ENCODE measurements at places on chromosomes 6 and 20. TPM values are rescaled to one million over a fixed set of nuclear protein-coding genes. Genes with fewer than 3 reads are reported as not detected.

Gene SMLR1
- not detected for total RNA-seq

Gene PTPRT
- 1.6 TPM for total RNA-seq

DNA sequence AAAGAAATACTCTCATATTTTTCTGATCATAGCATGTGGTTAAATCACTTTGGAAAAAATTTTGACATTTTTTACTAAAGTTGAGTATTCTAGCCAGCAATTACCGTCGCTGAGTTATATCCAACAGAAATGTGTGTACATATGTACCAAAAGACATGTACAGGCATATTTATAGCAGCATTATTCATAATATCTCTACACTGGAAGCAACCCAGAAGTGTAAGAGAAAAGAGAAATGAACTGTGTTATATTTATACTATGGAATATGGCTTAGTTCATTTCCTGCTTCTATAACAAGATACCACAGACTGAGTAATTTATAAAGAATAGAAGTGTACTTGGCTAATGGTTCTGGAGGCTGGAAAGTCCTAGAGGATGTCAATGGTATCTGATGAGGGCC, 474.0 kb upstream of the GJE1 start:
- no peaks in the 10 kb centered on the region for H3K27me3 ChIP-seq
- no peak overlapping the region for H3K4me3 ChIP-seq
- no peaks in the 10 kb centered on the region for H3K4me1 ChIP-seq
- no peaks in the 10 kb centered on the region for H3K36me3 ChIP-seq
- no peak overlapping the region for H3K27ac ChIP-seq
- no peak for DNase-seq

DNA sequence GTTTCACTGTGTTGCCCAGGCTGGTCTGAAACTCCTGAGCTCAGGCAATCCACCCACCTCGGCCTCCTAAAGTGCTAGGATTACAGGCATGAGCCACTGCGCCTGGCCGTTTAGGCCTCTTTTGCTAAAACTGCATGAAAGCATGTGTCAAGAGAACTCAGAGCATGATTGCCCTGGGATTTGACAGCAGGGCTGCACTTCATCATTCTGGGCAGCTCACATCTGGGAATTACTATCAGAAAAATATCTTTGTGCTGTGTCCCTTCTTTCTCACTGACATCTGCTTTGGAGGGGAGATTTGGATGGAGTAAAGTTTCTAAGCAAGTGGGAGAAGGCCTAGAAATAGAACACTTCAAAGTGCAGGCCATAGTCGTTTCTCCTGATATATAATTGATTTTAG, 59.6 kb upstream of the EIF2S2 start:
- no peak overlapping the region for H3K4me3 ChIP-seq
- H3K27me3 ChIP-seq: no peaks in the 10 kb centered on the region
- no peak overlapping the region for H3K27ac ChIP-seq
- no peaks in the 10 kb centered on the region for H3K4me1 ChIP-seq

Gene SMOC2
- 0.94 TPM for total RNA-seq

DNA sequence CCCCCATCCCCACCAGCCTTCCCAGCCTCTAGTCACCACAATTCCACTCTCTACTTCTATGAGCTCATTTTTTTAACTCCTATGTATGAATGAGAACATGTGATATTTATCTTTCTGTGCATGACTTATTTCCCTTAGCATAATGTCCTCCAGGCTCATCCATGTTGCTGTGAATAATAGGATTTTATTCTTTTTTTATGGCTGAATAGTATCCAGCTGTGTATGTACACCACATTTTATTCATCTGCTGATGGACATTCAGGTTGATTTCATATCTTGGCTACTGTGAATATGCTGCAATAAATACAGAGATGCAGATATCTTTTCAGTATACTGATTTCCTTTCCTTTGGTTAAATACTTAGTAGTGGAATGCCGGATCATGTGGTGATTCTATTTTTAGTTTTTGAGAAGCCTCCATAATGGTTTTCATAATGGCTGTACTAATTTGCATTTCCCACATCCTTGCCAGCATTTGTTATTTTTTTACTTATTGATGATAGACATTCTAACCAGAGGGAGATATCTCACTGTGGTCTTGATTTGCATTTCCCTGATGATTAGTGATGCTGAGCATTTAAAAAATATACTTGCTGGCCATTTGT, 194.9 kb downstream of the PACRG start:
- no peak overlapping the region for H3K27ac ChIP-seq
- no peak overlapping the region for H3K4me3 ChIP-seq
- DNase-seq: no peak
- H3K4me1 ChIP-seq: no peaks in the 10 kb centered on the region

GRCh38 chr6:133114973-133115372, 126.2 kb upstream of the EYA4 start:
- DNase-seq: no peak
- H3K27me3 ChIP-seq: no peaks in the 10 kb centered on the region
- H3K4me3 ChIP-seq: no peak overlapping the region
- no peaks in the 10 kb centered on the region for H3K36me3 ChIP-seq
- H3K4me1 ChIP-seq: no peaks in the 10 kb centered on the region

- H3K27ac ChIP-seq: peak overlapping the region; percentile 99
- H3K27me3 ChIP-seq: no peaks in the 10 kb centered on the region
- peak; percentile 96 for DNase-seq
- H3K4me1 ChIP-seq: peaks cover 80% of the 10 kb centered on the region
- H3K36me3 ChIP-seq: peaks cover 5% of the 10 kb centered on the region
These were observed 398 bp downstream of the ZBTB2 start for GRCh38 chr6:151390851-151391470.

DNA sequence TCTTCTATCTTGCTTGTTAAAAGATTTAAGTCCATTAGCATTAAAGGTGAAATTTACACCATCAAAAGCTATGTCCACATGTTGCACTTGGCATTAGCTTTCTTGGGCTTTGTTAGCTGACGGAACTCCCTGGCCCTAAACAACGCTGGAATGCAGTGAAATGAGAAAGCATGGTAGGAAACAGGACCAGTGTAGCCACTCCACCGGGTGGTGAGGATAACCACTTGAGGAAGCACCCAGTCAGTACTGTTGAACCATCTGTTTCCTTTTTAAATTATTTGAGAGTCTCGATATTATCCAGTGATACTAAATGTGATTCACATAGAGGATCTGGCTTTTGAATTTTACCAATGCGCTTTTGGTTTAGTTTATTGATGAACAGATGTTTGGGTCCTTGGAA, 374.9 kb upstream of the NOX3 start:
- DNase-seq: no peak
- no peaks in the 10 kb centered on the region for H3K27me3 ChIP-seq
- no peak overlapping the region for H3K4me3 ChIP-seq
- no peaks in the 10 kb centered on the region for H3K36me3 ChIP-seq
- H3K4me1 ChIP-seq: no peaks in the 10 kb centered on the region

GRCh38 chr6:138258991-138259390, 40.7 kb upstream of the PBOV1 start:
- H3K27me3 ChIP-seq: no peaks in the 10 kb centered on the region
- DNase-seq: no peak
- no peak overlapping the region for H3K27ac ChIP-seq
- no peak overlapping the region for H3K4me3 ChIP-seq

Gene CPXM1
- 1.0 TPM for total RNA-seq

Gene CNR1
- total RNA-seq: 1.7 TPM

Gene EEF1A2
- total RNA-seq: 0.47 TPM

- no peaks in the 10 kb centered on the region for H3K27me3 ChIP-seq
- no peak for DNase-seq
- no peak overlapping the region for H3K27ac ChIP-seq
- no peaks in the 10 kb centered on the region for H3K4me1 ChIP-seq
- no peaks in the 10 kb centered on the region for H3K36me3 ChIP-seq
These were observed 195.6 kb downstream of the NFATC2 start for GRCh38 chr20:51346686-51347485.

GRCh38 chr20:10970109-10970508, 296.3 kb upstream of the JAG1 start:
- H3K27ac ChIP-seq: no peak overlapping the region
- no peaks in the 10 kb centered on the region for H3K27me3 ChIP-seq

- H3K27me3 ChIP-seq: no peaks in the 10 kb centered on the region
- no peak overlapping the region for H3K4me3 ChIP-seq
- no peak overlapping the region for H3K27ac ChIP-seq
- H3K36me3 ChIP-seq: no peaks in the 10 kb centered on the region
These were observed 199.6 kb downstream of the PKHD1 start for GRCh38 chr6:51887859-51888258.

DNA sequence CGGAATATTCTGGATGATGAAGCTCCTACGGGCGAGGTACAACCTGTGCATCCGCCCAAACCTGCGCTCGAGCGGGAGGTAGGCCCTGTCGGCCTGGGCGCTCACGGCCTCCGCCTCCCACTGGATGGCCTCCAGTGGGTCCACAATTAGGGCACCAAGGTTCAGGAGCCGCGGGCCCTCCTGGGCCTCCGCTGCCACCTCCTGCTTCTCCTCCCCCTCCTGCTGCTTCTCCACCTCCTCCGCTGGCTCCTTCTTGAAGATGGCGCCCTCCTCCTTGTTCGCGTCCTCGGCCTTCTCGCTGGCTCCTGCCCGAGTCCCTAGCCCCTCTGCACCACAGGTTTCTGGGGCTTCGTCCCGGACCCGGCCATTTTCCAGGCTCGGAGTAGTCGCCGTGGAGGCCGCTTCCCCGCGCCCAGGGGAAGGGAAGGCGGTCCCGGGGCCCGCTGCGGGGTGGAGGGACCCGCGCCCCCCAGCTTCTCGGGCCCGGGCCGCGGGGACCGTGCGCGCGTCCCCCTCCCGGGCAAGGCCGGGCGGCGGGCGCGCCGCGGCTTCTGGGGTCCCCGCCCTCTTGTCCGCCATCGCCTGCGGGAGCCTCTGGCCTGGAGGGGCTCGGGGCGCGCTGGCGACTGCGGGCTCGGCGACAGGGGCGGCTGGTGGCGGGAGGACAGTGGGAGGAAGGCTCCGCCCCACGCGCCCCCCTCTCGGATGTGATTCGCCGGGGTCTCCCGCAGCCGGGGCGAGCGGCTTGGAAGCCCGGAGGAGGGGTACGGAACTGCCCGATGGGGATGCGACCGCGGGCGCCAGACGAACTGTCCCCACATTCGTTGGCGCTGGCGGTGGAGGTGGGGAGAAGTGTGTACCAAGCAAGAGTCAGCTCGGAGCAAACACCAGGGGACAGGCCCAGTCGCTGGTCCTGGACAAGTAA, 17.6 kb downstream of the PLAGL2 start:
- peak overlapping the region; percentile 29 for H3K4me3 ChIP-seq
- peaks cover 7% of the 10 kb centered on the region for H3K27me3 ChIP-seq
- peaks cover 61% of the 10 kb centered on the region for H3K4me1 ChIP-seq
- H3K36me3 ChIP-seq: peaks cover 7% of the 10 kb centered on the region
- DNase-seq: peak; percentile 81
- H3K27ac ChIP-seq: peak overlapping the region; percentile 77

- no peak overlapping the region for H3K4me3 ChIP-seq
- H3K4me1 ChIP-seq: no peaks in the 10 kb centered on the region
- H3K36me3 ChIP-seq: no peaks in the 10 kb centered on the region
- no peak for DNase-seq
- H3K27ac ChIP-seq: no peak overlapping the region
These were observed 191.0 kb downstream of the UNC5CL start for GRCh38 chr6:40848038-40848437.

Gene HLA-DRB5
- 262 TPM for total RNA-seq

Gene CRISP3
- total RNA-seq: 5.7 TPM
